ENCODE measurements at places on chromosomes 2 and 18.

GRCh38 chr2:7826656-7827055, 855.2 kb upstream of the ID2 start:
- no peak for DNase-seq

GRCh38 chr2:101679801-101680487, 17.6 kb upstream of the MAP4K4 start:
- DNase-seq, result no peak

GRCh38 chr2:202613479-202613878, 21.3 kb upstream of the FAM117B start:
- DNase-seq, result no peak

DNA sequence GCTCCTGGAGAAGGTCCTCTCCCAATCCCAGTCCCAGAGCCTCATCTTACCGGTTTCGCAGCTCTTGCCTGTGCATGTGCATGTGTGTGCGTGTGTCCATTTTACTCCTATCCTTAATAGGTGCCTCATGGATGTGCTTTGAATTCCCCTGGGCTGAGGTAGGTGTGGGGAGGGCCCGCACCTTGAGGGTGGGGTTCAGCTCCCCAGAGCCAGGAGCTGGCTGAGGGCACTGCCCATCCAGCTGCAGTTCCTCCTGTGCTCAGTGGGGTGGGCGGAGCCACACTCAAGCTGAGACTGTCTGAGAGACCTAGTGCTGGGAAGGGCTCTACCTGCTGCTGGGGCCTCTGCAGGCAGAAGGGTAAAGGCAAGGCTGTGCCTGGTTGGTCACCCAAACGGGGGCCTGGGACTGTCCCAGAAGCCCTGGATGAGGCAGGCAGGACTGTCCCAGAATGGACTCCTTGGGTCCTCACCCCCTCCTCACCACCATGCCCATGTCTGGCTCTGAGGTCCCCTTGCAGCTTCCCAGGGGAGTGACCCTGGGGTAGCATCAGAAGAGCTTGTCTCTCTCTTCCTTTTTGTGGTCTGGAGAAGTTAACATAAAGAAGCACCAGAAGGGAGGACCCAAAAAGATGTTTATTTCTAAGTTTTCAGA, 8.9 kb downstream of the GDF7 start:
- DNase-seq, result peak; percentile 78

DNA sequence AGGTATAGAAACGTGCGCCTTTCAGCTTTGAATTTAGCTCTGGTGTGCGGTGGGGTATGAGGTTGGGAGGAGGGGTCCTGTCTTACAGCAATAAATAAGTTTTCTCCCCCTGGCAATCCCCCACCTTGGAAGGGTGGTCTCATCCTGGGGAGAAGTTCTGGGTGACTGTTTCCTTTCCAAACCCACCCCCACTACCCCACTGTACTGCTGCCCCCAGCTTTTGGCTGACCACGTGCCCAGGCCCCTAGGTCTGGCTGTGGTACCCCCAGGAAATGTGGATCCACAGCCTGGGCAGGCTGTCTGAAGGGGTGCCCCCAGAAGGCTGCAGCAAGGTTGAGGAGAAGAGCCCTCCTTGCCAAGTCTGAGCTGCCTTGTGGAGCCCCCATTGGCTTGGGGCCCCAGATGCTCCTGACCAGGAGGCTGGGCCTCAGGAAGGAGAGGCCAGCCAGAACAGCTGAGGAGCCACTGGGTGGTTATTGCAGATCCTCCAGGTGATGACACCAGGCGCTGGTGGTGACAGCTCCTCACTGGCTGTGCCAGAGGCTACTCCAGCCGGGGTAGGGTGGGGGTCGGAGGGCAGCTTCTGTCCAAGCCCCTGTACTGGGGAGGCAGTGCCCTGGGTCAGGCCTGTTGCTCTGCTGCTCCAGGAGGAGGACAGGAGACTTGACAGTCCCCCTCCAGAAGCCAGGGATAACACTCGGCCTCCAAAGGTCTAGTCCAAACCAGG, 24.2 kb downstream of the CCT7 start:
- DNase-seq, result no peak

GRCh38 chr2:217792626-217793527, 209.9 kb downstream of the TNS1 start:
- no peak for DNase-seq

- no peak for DNase-seq
Observed at GRCh38 chr2:122273785-122274419, 518.5 kb downstream of the TSN start.

- DNase-seq, result peak; percentile 69
Observed at GRCh38 chr2:68157402-68158133, at the start of gene PNO1. Gene PNO1 (plus strand): TSS chr2:68157888. CDS start chr2:68157935, 47 bp downstream.

GRCh38 chr18:51666763-51667191, 469.3 kb upstream of the MEX3C start:
- DNase-seq, result no peak

- DNase-seq, result no peak
Observed at GRCh38 chr2:114727012-114727411, 284.6 kb downstream of the DPP10 start.

DNA sequence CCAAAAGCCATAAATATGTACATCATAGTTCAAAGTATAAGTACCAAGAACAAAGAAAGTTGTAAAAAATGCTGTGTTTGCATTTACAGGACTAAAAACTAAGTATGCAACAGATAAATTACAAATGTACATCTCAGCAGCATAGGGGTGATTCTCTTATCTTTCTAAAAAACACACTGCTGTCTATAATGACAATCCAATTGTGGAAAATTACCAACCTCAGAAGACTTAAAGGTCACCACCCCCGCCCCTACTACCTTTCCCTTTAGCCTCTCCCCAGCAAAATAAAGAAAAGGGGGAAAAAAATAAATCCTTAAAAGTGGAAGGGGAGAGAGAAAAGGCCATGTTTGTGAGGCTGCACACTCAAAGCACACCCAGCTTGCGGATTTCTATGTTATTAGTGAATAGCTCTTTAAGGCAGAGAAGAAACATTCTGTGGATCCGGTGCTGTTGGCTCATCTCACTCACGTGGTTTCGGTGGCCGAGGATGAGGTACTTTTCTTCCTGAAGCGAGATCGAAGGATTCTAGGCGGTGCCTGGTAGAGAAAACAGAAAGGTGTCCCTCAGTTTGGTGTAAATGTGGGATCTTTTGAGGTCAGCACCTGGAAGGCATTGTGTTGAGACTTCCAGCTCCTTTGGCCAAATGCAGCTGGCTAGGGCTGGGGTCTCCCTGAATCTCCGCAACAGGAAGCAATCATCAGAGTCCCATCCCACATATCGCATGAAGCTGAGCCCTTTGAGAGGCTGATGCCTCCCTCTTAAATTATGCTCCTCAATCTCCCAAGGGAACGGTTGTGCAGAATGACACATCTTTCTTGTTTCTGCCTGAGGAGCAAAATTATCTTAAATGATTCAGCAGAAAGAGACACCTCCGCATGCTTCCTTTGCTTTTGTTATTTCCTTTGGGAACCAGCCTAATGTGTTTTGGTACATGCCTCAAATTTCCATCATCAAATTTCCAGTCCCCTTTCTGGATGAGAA, 17.6 kb downstream of the MRPL35 start:
- no peak for DNase-seq

DNA sequence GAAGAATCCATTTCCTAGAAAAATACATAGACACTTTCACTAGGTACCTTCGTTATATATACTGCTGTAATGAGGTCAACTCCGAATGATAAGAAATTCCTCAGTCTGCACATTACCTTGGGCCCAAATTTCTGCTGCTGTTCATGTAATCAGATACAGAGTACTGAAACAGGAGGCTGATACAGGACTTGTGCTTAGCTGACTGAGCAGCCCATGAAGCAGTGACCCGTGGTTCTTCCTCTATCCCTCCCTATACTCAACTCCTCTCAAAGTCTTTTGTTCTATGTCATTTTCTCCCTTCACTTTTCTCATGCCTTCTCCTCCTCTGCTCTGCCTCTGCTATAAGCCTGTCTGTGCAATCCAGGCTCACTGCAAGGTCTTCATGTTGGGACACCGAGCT, 57.5 kb upstream of the ST8SIA5 start:
- DNase-seq, result no peak

DNA sequence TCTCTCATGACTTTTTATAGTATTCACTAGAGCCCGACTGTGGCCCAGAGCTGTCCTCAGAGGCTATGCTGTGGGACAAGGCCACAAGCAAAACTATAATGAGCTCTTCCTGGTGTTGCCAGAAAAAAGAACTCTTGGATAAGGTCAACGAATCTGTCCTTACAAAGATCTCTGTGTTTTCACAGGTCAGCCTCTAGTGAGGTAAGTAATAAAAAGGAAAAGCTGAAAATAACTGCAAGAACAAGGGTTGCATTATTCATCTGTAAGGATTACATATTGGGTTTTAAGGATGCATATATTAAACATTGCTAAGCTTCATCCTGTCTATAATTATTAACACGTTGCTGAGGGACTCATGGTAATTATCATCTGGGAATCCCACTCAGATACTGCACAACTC, 62.8 kb upstream of the ATL2 start:
- no peak for DNase-seq

DNA sequence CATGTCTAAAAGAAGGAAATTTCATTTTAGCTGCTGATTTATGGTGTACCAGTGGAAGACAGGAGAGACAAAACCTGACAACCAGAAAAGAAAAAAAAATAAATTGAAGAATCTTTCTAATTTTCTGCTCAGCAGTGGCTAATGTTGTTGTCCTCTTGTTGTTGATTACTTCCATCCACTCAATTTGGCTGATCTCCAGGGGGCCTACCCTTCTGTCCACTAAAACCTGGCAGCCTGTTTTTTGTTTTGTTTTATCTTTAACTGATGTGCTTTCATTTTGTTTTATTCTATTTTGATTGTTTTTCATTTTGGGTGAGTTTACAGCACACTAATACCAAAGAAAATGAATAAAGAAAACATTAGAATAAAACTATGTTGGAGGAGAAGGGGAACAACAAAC, 27.4 kb downstream of the TFPI start:
- DNase-seq, result no peak

- no peak for DNase-seq
Observed at GRCh38 chr2:74585406-74586185, 31.1 kb downstream of the DOK1 start.

- DNase-seq, result no peak
Observed at GRCh38 chr18:13641551-13642439, 84.6 kb downstream of the FAM210A start.

GRCh38 chr18:60189856-60190255, 182.7 kb downstream of the MC4R start:
- no peak for DNase-seq

DNA sequence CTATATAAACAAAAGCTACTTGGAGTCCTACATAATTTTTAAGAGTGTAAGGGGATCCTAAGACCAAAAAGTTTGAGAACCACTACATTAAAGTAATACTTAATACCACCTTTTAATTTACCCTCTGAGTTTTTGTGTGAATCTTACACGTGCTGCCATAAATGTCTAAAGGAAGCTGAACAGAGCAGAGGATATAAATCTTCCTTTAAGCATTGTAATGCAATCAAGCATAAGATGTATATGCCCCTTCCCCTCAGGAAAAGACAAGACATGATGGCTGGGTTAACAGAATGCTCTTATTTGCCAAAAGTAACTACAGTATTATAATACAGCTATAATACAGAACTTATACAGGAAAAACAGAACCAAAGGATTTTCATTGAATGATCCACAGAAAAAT, 2.9 kb downstream of the ESCO1 start:
- no peak for DNase-seq

- DNase-seq, result no peak
Observed at GRCh38 chr18:68244786-68245185, 470.1 kb downstream of the TMX3 start.

GRCh38 chr2:143254110-143254509, 124.9 kb downstream of the ARHGAP15 start:
- DNase-seq, result no peak

GRCh38 chr2:60858897-60859311, 22.5 kb upstream of the REL start:
- DNase-seq, result no peak
